ENCODE measurements at places on chromosomes 13 and 19. TPM values are rescaled to one million over a fixed set of nuclear protein-coding genes. Genes with fewer than 3 reads are reported as not detected.

Gene MYO16
- total RNA-seq, result not detected

Gene SSC5D
- 3.6 TPM for total RNA-seq

Gene EDNRB
- 1.8 TPM for total RNA-seq

Gene KLK12
- not detected for total RNA-seq

Gene ICAM4
- 0.24 TPM for total RNA-seq

Gene FUT3
- total RNA-seq, result not detected

Gene CCDC8
- total RNA-seq, result 0.59 TPM

Data from RPMI7951 (cell line).